ENCODE measurements at places on chromosomes 5 and 9.

- DNase-seq, result no peak
Observed at GRCh38 chr9:91676046-91676445, 252.4 kb upstream of the NFIL3 start.

- no peak for DNase-seq
Observed at GRCh38 chr5:89435347-89435746, 552.4 kb upstream of the MEF2C start.

GRCh38 chr9:97889941-97890887 is 32.1 kb downstream of the TRMO start:
- peak; percentile 70 for DNase-seq

- DNase-seq, result no peak
Observed at GRCh38 chr5:96896806-96897205, 20.5 kb downstream of the ERAP2 start.

DNA sequence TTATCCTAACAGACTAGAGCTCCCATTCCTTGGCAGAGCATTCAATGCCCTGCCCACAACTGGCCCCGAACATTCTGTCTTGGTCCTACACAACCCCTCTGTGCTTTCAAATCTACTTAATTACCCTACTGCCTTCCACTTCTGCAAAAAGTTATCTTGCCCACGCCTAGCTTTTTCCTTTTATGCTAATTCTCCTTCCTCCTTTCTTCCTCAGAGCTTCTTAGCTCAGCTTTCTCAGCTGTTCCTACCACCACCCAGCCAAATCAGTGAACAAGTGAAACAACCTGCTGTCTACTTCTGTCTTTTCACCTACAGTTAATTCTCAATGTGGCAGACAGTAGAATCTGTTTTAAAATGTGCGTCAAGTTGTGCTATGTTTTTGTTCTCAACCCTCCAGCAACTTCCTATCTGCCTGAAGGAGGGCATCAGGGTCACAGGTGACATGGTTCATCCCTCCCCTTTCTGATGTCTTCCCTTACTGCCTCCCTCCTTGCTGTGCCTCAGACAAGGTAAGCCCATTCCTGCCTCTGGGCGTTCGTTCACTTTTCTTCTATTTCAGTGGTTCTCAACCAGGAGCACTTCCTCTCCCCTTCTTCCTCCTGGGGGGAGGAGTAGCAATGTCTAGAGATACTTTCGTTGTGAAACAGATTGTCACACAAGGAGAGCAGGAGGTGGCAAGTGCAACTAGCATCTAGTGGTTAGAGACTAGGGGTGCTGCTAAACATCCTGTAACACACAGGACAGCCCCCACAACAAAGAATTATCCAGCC is 1.3 kb upstream of the REEP5 start:
- no peak for DNase-seq

- DNase-seq, result no peak
Observed at GRCh38 chr5:141672841-141673813, 8.9 kb downstream of the ARAP3 start.

DNA sequence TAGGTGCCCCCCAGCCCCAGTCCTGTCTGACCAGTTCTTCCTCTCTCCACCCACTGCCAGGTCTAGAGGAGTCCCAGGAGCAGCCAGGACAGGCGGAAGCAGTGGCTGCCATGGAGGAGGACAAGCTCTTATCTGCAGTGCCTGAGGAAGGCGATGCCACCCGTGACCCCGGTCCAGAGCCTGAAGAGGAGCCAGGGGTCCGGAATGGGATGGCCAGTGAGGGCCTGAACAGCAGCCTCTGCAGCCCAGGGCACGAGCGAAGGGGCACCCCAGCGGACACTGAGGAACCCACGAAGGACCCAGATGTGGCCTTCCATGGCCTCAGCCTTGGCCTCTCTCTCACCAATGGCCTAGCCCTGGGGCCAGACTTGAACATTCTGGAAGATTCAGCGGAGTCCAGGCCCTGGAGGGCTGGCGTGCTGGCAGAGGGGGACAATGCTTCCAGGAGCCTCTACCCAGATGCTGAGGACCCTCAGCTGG is 13.8 kb downstream of the PSD2 start:
- no peak for DNase-seq

GRCh38 chr9:27117489-27118135 is 8.6 kb downstream of the TEK start:
- no peak for DNase-seq

DNA sequence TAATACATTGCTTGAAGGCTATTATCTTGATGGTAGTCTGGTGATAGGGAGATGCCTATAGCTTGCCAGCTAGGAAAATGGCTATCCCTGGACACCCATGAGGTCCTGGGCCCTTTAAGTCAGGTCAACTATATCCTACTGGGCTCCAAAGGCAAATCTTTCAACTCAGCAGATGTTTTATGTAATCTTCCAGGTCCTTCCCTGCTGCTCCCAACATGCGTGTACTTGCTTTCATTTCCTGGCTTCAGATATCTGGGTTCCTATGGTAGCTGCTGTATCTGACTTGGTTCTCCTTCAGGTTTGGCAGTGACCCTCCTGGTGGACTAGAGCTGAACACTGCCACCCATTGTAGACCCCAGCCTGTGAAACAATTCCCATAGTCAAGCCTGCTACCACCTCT is 32.4 kb upstream of the GAS1 start:
- no peak for DNase-seq

DNA sequence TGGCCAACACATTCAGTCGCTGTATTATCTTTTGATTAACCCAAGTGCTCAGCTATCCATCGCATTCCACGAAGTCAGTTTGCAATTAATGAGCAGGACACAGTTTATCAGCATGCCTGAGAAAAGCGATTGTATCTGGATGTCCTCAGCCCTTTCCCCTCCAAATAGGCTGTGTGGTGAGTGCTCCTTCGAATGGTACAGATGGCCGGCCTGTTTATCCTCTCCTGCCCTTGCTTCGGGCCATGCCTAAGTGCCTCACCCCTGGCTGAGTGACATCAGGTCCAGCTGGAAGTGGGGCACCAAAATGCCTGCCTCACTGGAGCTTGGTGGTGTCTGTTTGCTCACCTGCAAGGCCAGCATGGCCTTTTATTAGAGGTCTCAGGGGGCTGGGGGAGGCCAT is 317.3 kb downstream of the GADD45G start:
- DNase-seq, result peak; percentile 28

DNA sequence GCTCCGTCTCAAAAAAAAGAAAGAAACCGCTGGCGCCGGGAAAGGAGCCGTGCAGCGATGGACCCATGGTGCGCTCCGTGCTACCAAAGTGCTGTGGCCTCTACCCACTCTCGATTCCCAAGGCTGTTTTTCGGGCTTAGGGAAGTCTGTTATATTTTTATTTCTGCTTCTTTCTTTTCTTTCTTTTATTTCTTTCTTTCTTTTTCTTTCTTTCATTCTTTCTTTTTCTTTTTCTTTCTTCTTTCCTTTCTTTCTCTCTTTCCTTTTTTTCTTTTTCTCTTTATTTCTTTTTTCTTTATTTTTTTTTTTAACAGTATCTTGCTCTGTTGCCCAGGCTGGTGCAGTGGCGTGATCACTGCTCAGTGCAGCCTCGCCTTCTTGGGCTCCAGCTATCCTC is 87.5 kb downstream of the ANXA2R start:
- no peak for DNase-seq

- no peak for DNase-seq
Observed at GRCh38 chr5:168601972-168602371, 22.8 kb upstream of the PANK3 start.

- DNase-seq, result no peak
Observed at GRCh38 chr9:22107202-22108045, 98.3 kb upstream of the CDKN2B start.

- no peak for DNase-seq
Observed at GRCh38 chr5:87398981-87399614, 13.6 kb downstream of the CCNH start.

- no peak for DNase-seq
Observed at GRCh38 chr5:35540002-35540401, 77.7 kb upstream of the SPEF2 start.

Data from ecto neural progenitor cell (in vitro differentiated cells).